ENCODE measurements at places on chromosomes 12 and 14. TPM values are rescaled to one million over a fixed set of nuclear protein-coding genes. Genes with fewer than 3 reads are reported as not detected.

The KRT72 gene
- total RNA-seq: not detected

The LMO3 gene
- not detected for total RNA-seq

The RSRC2 gene
- total RNA-seq: 45.1 TPM

The RND1 gene
- total RNA-seq: 3.1 TPM

The GPR65 gene
- not detected for total RNA-seq

The PLA2G1B gene
- not detected for total RNA-seq

The OTOGL gene
- not detected for total RNA-seq

The NOC4L gene
- total RNA-seq: 57.8 TPM

The SYNE2 gene
- 10.0 TPM for total RNA-seq

The GPR84 gene
- not detected for total RNA-seq

The GPR137C gene
- total RNA-seq: 0.15 TPM

The TARBP2 gene
- 40.9 TPM for total RNA-seq

The MUCL1 gene
- not detected for total RNA-seq

The MYO1H gene
- total RNA-seq: not detected

The CLEC4E gene
- total RNA-seq: 0.66 TPM

The EIF2S3B gene
- 0.36 TPM for total RNA-seq

The CD4 gene
- total RNA-seq: not detected

The LRTM2 gene
- not detected for total RNA-seq

The RNF212B gene
- total RNA-seq: not detected

The PYGL gene
- 177 TPM for total RNA-seq

The ATP5F1B gene
- total RNA-seq: 838 TPM

The CIROP gene
- not detected for total RNA-seq

The RFLNA gene
- not detected for total RNA-seq

The SERPINA10 gene
- not detected for total RNA-seq

The BCL2L14 gene
- total RNA-seq: not detected

The SLCO1C1 gene
- total RNA-seq: not detected

The KLHL33 gene
- total RNA-seq: 0.03 TPM

The CLEC6A gene
- total RNA-seq: not detected

The NINJ2 gene
- 0.61 TPM for total RNA-seq

The SIVA1 gene
- 139 TPM for total RNA-seq

The MGP gene
- not detected for total RNA-seq

Data from A549 treated with AZD2906 at 1 μM for 4 hours (cell line).